NCI-H510A (cell line): ENCODE measurements at places on chromosomes 7 and 10.

DNA sequence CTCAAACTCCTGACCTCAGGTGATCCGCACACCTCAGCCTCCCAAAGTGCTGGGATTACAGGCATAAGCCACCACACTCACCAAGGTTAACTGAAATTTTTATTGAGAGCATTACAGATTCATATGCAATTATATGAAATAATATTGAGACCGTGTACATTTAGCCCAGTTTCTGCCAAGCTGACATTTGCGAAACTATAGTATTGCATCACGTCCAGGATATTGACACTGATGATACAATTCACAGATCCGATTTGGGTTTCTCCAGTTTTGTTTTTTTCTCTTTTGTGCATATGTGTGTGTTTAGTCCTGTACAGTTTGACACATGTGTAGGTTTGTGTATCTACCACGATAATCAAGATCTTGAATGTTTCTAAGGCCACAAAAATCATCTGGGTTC is 627.9 kb upstream of the FOXK1 start:
- no peak for DNase-seq

DNA sequence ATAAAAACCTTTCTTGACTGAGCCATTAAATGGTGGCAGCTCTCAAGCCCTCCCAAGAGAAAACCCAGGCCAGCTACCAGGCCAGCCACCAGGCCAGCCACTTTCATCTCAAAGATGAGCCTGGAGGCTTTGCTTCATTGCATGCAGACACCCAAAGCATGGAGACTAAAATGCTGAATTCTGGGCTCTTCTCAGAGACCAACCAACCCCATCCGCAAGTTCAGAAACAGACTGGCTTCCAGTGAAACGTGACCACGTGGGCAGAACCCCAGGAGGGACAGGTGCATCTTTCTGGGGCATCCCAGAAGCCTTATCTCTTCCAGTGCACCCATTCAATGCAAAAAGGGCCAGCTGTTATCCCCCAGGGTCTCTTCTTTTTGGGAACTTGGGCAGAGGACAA is 20.9 kb downstream of the CHST15 start:
- DNase-seq, result no peak

- no peak for DNase-seq
Measured at GRCh38 chr10:5633166-5633749, 33.1 kb downstream of the ASB13 start.

DNA sequence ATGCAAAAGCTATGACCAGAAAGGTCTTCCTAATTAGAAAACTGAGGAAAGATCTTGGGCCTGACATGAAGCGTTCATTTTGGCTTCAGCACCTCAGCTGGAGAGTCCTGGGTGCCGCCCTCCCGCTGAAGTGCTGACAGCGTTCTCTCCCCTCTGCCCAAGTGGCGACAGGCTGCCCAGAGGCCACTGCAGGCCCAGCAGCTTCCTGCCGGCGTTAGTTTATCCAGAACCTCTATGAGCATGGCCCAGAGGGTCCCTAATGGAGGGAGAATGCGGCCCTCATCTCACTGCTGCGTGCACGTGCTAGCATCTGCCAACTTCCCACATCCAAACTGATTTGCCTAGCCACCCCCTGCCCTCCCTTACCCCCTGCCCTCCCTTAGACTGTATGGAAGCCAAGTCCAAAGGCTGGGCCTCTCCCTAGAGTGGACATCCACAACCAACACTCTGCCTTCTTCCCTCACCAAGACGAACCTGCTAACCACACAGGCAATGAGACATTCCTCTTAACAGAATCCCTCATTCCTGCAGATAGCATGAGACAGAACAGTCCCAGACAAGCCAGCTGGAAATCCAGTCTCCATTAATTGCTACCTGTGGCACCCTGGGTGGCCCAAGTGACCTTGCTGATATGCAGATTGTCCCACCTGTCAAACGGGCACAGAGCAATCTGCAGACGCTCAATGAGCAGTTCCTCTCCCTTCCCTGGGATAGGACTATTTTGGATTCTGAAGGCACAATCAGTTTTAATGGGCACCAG is 108.4 kb downstream of the C10orf90 start:
- no peak for DNase-seq

GRCh38 chr10:87715552-87716347 is 56.1 kb downstream of the PAPSS2 start:
- DNase-seq, result no peak

DNA sequence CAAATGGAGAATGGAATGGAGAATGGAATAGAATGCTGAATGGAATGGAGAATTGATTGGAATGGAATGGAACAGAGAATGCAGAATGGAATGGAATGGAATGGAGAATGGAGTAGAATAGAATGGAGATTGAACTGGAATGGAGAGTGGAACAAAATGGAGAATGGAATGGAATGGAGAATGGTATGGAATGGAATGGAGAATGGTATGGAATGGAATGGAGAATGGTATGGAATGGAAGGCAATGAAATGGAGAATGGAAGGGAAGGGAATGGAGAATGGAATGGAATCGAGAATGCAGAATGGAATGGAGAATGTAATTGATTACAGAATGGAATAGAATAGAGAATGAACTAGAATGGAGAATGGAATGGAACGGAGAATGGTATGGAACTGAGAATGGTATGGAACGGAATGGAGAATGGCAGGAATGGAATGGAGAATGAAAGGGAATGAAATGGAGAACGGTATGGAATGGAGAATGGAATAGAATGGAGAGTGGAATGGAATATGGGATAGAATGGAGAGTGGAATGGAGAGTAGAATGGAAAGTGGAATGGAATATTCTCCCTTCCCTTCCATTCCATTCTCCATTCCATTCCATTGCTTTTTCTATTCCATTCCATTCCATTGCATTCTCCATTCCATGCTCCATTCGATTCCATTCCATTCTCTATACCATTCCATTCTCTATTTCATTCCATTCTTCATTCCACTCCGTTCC is 88.2 kb downstream of the NSUN6 start:
- DNase-seq, result no peak

GRCh38 chr10:26931223-26931622 is 70.5 kb upstream of the ABI1 start:
- DNase-seq, result peak; percentile 15

DNA sequence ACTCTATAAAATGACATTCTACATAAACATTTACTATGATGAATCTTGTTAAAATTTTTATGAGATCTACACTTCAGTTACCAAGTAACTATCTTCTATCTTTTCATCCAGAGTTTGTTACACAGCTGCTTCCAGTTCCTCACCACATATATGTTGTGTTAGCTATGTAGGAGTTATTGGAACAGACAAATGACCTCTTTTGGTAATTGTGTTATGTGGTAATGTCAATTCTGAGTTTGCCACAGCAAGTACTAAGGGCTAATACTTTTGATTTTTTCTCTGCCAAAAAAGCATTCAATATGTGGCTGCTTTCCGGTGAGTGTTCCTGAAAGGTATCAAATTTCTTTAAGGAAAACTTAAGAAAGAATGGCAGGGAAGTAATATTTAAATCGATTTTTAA is 573.9 kb upstream of the PCDH15 start:
- DNase-seq, result no peak

- DNase-seq, result no peak
Measured at GRCh38 chr10:102473445-102474331, 22.3 kb upstream of the C10orf95 start.

GRCh38 chr7:117283371-117283770 is 39.5 kb downstream of the WNT2 start:
- DNase-seq, result no peak

- no peak for DNase-seq
Measured at GRCh38 chr7:116588641-116589594, 64.1 kb downstream of the CAV1 start.

- DNase-seq, result no peak
Measured at GRCh38 chr10:13520194-13520593, 8.6 kb downstream of the BEND7 start.
